ENCODE measurements at places on chromosomes 3 and 15.

GRCh38 chr3:169362301-169362700 is 301.2 kb downstream of the MECOM start:
- DNase-seq: no peak

DNA sequence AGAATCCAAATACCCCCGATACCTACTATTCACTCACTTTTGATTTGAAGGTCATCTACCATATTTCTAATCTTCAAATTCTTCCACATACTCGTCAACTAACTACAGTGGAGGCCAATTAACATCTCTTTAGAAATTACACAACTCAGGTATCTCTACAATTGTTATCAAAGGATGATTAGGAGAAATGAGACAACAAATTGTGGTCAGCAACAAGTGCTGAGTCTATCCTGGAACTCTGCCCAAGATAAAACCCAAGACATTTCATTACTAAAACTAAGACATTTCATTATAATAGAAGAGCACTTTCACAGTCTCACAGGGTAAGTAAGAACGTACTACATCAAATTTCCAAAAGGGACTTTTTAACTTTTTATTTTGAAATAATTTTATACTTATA is 100.0 kb downstream of the TBC1D5 start:
- DNase-seq: no peak

- DNase-seq: no peak
Observed at GRCh38 chr3:133691273-133692107, 29.7 kb upstream of the TOPBP1 start.

DNA sequence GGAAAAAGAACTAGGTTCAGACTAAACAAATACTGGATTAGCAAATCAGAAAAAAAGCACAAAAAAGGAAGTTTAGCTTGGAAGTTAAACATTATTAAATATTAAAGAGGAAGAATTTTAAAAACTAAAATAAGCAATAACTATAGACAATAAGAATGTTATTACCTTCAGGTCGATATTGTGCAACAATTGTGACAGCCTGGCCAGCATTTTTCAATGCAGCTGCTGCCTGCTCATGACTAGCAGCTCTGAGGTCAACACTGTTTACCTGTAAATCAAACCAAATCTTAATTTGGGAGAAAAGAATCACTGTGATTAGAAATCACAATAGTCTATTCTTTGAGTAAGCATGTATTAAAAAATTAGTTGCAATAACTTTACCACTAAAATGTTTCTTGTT is 75.1 kb upstream of the MELTF start:
- no peak for DNase-seq

DNA sequence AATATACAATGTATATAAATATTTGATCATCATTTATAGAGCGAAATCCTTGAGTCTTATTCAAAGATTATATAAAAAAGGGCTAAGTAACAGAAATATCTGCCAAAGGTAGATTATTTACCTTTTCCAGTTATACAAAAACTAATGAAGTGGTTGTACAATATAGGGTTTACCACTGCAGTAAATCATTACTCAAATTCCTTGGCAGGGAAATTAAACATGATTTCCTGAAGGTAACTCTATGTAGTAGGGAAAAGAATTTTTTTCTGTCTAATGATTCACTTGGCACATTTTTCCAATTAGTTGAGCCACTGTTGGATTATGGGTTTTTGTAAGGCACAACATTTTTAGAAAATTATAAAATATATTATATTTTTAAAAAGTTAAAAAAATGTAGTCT is 129.6 kb downstream of the NR2F2 start:
- no peak for DNase-seq

DNA sequence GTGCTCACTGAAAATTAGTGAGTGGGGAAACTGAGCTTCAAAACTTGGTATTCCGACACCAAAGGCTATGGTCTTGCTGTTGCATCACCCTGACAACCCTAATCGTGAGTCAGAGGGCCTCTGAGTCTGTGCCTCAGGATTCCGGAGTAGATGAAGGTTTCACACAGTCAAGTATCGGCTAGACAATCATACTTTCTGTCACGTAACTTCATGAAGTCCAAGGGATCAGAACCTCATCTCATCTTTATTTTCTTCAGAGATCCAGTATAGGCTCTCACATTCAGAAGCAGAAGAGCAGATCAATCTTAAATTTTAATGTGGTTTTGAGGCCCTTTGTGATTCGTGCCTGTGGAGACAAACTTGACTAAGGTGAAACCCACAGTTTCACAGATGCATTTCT is 26.1 kb upstream of the NECTIN3 start:
- DNase-seq: no peak

DNA sequence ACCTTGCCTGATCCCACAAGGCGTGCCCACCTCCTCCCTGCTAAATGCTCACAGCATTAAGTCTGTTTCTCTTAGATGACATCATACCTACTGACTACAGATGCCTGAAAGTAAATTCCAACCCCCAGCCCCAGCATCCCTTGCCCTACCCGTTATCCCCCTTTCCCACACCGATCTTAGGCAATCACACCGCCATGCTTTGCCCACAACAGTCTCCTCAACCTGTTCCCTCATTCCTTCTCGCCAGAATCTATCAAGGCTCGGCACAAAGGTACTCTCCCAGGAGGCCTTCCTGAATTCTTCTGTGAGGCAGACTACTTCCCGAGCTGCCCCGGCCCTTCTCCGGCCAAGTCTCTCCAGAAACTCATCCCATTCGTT is 789 bp upstream of the SEC61A1 start:
- DNase-seq: no peak

DNA sequence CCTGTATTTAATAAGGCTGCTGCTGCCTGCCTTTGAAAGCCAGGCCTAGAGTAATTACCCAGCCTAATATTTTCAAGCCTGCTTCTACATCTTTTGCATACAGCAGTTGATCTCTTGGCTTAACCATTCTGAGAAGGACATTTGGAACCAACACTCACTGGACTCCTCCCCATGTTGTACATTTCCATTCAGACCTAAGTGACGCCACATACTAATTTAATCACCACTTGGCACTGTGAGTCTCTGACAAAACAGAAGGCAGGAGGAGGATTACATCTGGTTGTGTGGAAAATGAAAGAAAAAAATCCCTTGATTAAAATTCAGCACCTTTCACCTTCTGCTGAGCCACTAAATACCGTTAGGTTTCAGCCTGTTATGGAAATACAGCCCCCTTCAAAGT is 102.2 kb upstream of the ARRDC4 start:
- no peak for DNase-seq

- DNase-seq: no peak
Observed at GRCh38 chr3:9697892-9698291, 5.7 kb upstream of the CPNE9 start.
